Pancreas (tissue), 10 donors: ENCODE measurements at places on chromosomes 7 and 10. TPM values are rescaled to one million over a fixed set of nuclear protein-coding genes. Genes with fewer than 3 reads are reported as not detected.

Gene VWC2
- polyA plus RNA-seq = 0.02 TPM

Gene STOX1
- 0.99 TPM for polyA plus RNA-seq

Gene NUTM2D
- 4.3 TPM for polyA plus RNA-seq

Gene CDC14C
- 0.02 TPM for polyA plus RNA-seq
